ENCODE measurements at places on chromosomes 6 and 20.

- DNase-seq, result no peak
Measured at GRCh38 chr6:56387621-56388414, 140.4 kb upstream of the COL21A1 start.

DNA sequence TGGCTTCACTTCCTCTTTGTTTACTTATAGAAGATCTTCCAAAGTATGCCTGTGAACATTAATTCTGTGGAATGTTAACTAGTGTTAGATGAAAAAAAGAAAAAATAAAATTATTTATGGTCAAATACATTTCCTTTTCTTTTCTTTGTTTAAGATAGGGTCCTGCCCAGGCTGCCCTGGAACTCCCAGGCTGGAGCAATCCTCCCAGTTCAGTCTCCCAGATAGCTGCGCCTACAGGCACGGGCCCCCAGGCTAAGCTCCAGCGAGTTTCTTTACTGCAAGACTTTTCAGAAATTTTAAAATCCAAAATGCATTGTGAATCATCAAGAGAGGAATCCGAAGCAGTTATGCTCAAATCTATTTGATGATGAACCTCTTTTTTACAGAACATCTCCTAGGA, 39.3 kb upstream of the IL20RA start:
- no peak for DNase-seq

DNA sequence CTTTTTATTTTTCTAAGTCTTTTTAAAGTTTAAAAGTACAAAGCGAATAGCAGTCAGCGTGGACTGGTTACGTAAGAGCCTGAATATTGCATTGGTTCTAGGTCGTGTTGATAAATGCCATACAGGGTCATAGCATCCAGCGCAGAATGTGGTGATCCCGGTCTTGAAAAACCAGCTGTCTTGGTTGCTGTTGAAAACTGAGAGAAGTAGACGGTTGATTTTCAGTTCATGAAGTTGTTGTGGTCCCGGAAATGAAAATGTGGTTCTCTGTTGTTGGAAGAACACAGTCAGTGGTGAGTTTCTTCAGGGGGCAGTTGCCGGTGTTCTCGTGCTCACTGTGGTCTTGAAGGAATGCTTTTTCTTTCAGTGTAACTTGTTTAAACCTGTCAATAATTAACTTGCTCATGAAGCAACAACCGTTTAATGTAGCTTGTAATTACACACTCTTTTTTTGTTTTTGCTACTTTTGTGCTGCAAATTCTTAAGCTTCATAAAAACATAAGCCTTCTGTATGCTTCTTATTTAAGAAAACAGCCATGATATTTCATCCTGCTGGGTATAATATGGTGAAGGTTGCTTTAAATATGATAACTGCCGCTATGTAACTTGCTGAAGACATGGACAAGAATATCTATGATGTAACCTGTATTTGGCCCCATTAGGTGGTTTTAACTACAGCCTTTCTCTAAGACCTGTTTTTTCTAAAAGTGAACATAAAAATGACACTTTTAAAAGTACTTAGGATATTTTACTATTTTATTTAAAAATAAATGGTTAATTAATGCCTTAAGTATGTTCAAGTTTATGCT, 64.8 kb upstream of the KIF25 start:
- DNase-seq, result no peak

- no peak for DNase-seq
Measured at GRCh38 chr6:134429861-134430380, 112.0 kb upstream of the SGK1 start.
